ENCODE measurements at places on chromosomes 5 and 9. TPM values are rescaled to one million over a fixed set of nuclear protein-coding genes. Genes with fewer than 3 reads are reported as not detected.

GRCh38 chr9:81083854-81084512 lies 605.4 kb downstream of the TLE1 start:
- no peak for DNase-seq

DNA sequence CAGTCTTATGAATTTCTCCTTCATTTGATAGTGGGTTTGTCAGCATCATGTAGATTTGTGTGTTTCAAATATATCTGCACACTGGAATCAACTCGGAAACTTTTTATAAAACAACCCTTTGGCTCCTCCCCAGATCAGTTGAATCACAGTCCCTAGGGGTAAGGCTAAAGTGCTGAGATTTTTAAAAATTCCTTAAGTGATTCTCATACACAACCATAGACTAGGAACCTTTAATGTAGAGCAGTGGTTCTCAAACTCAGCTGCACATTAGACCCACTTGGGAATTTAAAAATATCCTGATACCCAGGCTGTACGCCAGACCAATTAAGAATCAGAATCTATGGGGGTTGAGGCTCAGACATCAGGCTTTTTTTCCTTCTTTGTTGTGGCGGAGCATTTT lies 17.5 kb upstream of the JAK2 start:
- DNase-seq: no peak

GRCh38 chr9:18771011-18771410 lies 262.0 kb downstream of the SAXO1 start:
- no peak for DNase-seq

DNA sequence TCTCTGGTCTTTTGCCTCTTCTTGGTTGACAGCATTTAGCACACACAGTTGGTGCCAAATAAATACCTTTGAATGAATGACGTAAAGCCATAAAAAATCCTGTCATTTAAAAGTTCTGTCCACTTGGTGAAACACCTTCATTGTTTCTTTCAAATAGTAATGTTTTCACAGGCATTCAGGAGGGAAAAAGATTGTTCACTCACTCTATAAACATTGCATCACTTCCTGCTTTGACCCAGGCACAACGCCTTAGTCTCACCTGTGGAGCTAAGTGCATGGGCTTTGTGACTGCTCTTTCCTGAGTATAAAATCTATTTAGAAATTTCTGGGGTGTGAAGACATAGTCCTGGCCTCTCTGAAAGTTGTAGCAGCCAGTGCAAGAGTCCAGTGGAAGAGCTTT lies 88.9 kb upstream of the CXCL14 start:
- DNase-seq: no peak

DNA sequence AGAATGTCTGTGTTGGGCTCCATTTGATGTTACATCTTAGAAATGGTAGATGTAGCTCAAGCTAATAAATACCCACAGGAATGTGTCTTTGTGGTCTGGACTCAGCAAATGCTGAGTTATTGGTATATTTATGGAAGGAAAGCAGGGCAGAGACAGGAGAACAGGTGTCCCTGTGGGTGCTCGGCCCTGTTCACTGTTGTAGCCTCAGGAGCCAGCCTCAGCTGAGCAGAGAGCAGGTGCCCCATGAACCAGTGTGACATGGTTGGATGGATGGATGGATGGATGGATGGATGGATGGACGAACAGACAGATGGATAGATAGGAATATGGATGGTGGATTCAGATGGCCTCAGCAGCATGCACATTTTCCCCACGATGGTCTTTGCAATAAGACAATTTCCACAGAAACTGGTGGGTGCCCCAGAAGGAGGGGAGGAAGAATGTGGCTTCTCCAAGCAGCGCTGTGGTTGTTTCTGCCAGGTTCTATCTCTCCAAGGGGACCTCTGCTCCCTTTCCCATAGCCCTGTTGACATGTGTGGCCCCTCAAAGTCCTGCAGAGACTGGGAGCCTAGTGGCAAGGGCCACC lies 8.2 kb upstream of the IRF1 start:
- no peak for DNase-seq

DNA sequence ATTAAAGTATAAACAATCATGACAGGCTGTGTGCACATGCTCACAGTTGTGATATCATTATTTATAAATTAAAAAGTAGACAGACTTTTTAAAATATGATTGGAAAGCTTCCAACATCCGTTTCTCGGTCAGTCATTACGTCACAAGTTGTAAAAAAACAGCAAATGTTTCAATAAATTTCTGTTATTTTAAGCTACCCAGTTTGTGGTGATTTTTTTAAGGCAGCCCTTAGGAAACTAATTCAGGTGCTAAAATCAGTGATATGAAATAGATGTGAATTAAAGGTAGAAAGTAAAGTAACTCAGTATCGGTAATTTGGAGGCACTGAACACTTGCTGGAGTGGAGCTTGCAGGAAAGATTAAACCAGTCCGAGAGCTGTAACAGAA lies 1.2 kb downstream of the CCNH start:
- DNase-seq: no peak

GRCh38 chr5:68007451-68007850 lies 208.1 kb upstream of the PIK3R1 start:
- no peak for DNase-seq

DNA sequence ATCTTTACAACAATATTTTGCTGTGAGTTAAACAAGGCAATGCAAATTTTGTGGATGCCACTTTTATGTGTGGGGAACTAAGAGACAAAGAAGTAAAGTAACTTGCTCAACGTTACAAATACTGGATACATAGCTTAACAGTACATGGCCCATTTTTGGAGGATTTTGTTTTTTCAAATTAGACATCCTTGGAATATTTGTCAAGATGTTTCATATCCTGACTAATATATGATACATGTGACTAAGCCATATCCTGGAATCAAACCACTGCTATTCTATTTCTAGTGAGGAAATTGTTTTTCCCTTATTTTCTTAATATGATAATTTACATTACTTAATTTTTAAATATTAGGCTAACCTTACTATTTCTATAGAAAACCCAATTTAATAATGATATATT lies 529.8 kb downstream of the DMRTA1 start:
- DNase-seq: no peak

- DNase-seq: no peak
These were observed 198.9 kb downstream of the TAF11L14 start for GRCh38 chr5:17832949-17833745.

DNA sequence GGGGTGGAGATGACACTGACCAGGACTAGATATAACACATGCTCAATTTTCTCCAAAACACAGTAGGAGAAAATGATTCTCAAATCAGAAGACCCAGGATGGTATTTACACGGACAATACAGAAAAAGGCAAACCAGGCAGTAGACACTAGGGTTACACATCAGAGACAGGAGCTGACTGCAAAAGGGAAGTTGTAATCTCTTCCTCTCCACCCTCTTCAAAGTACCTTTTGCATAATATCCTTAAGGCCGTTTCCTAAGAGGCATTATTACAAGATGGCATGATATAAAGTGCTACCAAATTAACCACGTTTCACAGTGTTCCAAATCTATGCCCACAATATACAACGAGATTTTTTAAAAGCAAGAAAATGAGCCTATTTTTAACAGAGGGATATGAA lies 39.2 kb downstream of the YIPF5 start:
- no peak for DNase-seq

DNA sequence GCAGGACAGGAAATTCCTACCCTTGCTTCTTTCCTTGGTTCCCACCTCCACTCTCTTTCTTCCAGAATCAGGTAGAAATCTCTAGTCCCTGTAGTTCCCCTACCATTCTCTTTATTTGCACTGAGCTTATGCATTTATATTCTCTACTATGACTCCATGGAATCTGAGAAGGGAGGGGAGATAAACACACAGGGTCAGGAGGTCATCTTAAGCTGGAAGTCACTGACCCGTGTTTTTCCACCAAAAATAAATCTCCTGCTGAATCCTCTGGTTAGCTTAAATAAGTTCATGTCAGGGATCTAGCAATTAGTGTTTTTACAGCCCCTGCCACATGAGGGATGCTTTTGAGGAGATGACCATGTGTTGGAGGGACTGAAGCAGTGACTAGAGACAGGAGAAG lies 3.7 kb downstream of the ACTL7B start:
- no peak for DNase-seq

- DNase-seq: no peak
These were observed 133.0 kb downstream of the ZSWIM6 start for GRCh38 chr5:61465066-61465465.

GRCh38 chr5:107388141-107388861 lies 282.4 kb downstream of the EFNA5 start:
- DNase-seq: no peak

DNA sequence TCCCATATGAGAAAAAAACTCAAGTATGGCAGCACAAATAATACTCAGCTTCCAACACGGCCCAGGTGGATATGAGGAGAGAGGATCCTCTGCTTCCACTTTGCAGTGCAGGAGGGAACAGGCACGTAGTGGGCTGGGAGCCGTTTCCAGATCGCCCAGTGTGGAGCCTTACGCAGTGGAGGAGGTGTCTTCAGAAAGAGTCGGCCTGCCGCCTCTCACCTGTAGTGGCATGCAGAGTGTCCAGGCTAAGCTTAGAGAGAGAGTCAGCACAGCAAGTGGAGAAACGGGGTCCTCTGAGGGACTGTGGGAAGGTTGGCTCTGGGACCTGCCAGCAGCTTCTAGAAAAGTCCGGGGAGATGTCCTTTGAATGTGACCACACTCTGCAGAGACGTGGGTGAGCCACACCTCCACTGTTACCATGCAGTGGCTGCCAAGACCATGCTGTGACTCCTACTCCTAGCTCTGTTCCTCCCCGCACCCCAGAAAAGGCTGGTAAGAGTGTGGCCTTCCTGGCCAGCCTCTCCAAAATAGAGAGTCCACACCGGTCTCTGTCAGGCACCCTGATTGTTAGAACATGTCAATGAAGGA lies 3.5 kb upstream of the SEMA4D start:
- DNase-seq: no peak

DNA sequence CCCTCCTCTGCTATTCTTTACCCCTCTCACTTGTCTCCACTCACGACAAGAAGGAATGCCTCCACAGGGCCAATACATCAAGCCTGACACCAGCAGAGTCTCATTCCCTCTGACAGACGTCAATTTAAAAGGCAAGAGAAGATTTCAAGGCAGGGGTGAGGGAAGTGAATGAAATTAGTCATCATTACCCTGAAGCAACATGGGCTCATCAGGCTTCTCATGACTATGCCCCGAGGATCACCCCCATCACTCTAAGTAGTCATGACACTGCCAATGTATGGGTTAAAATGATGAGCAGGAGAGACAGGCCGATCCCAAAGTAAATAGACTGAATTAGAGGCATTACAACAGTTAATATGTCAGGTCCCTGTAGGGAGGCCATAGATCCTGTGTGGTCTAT lies 504.4 kb downstream of the TLE4 start:
- no peak for DNase-seq

DNA sequence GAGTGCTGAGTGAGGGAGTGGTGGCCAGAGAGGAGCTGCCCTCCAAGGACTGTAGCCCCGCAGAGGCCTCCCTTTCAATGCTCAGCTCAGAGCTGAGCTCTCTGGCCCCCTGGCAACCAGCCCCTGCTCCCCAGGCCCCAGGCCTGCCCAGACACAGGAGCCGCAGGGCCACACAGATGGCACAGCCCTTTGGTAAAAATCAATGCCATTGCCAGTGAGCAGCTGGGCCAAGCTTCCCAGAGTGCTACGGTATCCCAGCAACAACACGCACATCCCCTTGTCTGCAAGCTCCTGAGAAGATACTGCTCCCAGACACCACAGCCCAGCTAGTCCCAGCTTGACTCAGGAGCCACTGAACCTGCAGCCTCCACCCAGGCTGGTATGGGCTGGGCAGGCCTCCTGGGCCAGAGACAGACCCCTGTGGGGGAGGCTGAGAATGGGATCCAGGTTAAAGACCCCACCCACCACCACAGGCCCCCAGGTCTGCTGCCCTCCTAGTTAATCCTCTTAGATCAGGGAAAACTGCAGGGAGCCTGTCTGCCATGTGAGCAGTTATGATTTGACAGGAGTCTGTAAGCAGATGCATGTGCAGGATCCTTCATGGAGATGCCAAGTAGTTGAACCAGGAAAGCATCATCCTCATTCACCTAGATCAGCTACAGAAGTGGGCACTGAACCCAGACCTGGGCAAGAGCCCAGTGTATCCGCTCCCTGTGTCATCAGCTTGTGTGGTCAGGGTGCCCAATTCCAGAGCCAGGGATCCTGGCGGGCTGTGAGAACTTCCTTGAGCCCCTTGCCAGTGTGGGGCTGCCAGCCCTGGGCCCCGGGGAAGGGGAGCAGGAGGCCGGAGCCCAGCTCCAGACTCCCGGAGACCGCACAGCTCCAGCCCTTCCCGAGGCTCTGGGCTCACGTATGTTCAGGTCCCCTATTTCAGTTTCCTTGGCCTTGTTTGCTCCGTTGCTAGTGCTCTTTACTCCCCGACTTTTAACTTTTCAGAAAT lies 26.7 kb upstream of the ADAMTS2 start:
- DNase-seq: no peak

DNA sequence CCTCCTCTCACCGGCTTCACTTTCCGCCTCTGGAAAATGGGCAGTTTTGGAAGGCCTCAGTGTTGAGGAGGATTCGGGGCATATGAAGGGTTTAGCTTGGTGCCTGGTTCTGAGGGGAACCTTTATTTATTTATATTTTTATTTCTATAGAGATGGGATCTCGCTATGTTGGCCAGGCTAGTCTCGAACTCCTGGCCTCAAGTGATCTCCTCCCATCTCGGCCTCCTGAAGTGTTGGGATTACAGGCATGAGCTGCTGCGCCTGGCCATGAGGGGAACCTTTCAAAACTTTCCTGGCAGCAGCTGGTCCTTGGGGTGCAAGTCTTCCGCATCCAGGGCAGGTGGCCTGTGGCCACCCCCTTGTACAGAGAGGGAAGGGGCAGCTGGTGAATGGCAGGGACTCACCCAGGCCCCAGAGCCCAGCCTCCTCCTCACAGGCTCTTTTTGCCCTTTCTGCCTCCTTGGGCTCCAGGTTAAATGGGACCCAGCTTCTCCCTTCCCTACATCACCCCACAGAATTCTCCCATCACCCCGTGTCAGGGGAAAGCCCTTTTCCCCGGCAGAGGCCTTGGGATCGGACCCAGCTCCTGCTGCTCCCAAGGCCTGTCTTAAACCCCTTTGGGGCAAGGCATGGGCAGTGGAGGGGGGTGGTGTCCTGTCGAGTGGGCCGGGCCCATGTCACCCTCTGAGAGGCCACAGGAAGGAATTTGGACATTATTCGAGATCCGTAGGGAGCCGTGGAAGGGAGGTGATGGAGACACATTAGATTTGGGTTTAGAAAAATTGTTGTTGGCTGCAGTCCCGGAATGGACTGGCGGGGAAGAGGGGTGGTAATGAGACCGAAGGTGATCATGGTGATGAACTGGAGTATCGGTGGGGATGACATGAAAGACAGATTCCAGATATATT lies 5.9 kb downstream of the NCS1 start:
- no peak for DNase-seq

DNA sequence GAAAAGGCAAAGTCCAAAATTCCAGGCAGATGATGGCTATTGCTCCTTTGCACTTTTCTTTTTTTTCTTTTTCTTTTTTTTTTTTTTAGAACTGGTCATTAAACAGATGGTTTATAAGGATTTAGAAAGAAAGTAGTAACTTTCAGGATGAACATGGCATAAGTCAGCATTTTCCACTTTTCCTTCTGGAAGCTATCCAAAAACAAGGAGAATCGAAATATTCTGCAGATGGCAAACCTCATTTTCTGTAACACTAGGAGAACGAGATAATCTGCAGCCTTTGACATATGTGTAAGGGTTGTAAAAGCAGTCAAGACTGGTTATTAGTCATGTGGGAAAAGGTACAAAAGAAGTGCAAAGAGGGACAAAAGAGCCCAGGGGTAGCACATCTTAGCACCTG lies 69.1 kb upstream of the PUM3 start:
- no peak for DNase-seq

The LCN2 gene
- 1.3 TPM for polyA plus RNA-seq

The NR6A1 gene
- polyA plus RNA-seq: 1.00 TPM

The SPARC gene
- polyA plus RNA-seq: 2,320 TPM

The SNX24 gene
- 25.5 TPM for polyA plus RNA-seq

The PCA3 gene
- polyA plus RNA-seq: 0.83 TPM

The FOXD4L4 gene
- polyA plus RNA-seq: 0.10 TPM

The FAM153A gene
- 0.42 TPM for polyA plus RNA-seq

All from renal cortex interstitium (tissue), 15 donors.